ENCODE measurements at places on chromosomes 5 and 9. TPM values are rescaled to one million over a fixed set of nuclear protein-coding genes. Genes with fewer than 3 reads are reported as not detected.

Gene ITGA1
- total RNA-seq, result 12.6 TPM

Gene OTULINL
- total RNA-seq, result 0.17 TPM

Gene HIGD2A
- total RNA-seq, result 54.7 TPM

Gene ARID3C
- total RNA-seq, result under 0.01 TPM

Gene HRH2
- total RNA-seq, result not detected

Gene ELOVL7
- under 0.01 TPM for total RNA-seq

Gene OR4F3
- 0.26 TPM for total RNA-seq

Gene PCDH12
- total RNA-seq, result under 0.01 TPM

Gene SH3PXD2B
- 21.1 TPM for total RNA-seq

Gene TAF11L10
- not detected for total RNA-seq

Gene CCDC180
- 2.5 TPM for total RNA-seq

Gene ARHGEF37
- total RNA-seq, result 5.3 TPM

Gene ZDHHC21
- total RNA-seq, result 6.4 TPM

Gene ALDH1A1
- total RNA-seq, result 45.2 TPM

Gene ECM2
- 6.8 TPM for total RNA-seq

Gene IL13
- not detected for total RNA-seq

Gene CCDC183
- total RNA-seq, result 1.0 TPM

Gene AQP7
- total RNA-seq, result 0.26 TPM

Gene SH2D3C
- total RNA-seq, result not detected

Gene FGF1
- 0.77 TPM for total RNA-seq

Gene ANKH
- total RNA-seq, result 5.4 TPM

Gene RPS14
- total RNA-seq, result 4,466 TPM

Gene SHOC1
- under 0.01 TPM for total RNA-seq

Gene SH3GL2
- total RNA-seq, result under 0.01 TPM

Gene KCNN2
- total RNA-seq, result 0.50 TPM

Gene MARCOL
- not detected for total RNA-seq

Gene SLC6A19
- not detected for total RNA-seq

Gene SLCO6A1
- total RNA-seq, result not detected

Gene BNC2
- total RNA-seq, result 34.7 TPM

Gene ZDHHC12
- total RNA-seq, result 39.0 TPM

All from fibroblast of lung (primary cell).